ENCODE measurements at places on chromosomes 7 and 10. TPM values are rescaled to one million over a fixed set of nuclear protein-coding genes. Genes with fewer than 3 reads are reported as not detected.

EPDR1 gene
- 0.35 TPM for total RNA-seq

LRRC4 gene
- not detected for total RNA-seq

DDX56 gene
- total RNA-seq = 59.0 TPM

ACSM6 gene
- not detected for total RNA-seq

VTI1A gene
- total RNA-seq = 37.3 TPM

PTN gene
- not detected for total RNA-seq

SPDYE11 gene
- not detected for total RNA-seq

GPR141 gene
- total RNA-seq = not detected

DNA sequence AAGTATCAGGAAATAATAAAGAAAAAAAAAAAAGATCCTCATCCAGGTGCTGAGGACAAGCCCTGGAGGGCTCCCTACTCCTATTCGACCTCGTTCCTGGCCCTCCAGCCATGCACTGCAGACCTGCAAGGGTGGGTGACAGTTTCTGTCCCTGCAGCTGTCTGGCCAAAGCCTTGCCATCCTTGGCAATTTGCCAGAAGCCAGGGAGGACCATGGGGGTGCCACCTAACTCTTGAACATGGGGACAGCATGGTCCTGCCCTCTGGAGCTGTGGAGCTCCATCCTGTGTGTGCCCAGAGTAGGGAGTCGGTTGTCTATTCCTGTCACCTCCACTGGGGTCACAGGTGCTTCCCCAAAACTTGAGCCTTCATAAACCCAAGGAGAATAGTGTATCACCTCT is 27.8 kb downstream of the DMBT1 start:
- DNase-seq = no peak
- peaks cover 4% of the 10 kb centered on the region for H3K27me3 ChIP-seq
- H3K4me1 ChIP-seq = no peaks in the 10 kb centered on the region
- no peaks in the 10 kb centered on the region for H3K36me3 ChIP-seq
- no peak overlapping the region for H3K27ac ChIP-seq

GRCh38 chr7:31758755-31759154 is 71.7 kb downstream of the PPP1R17 start:
- no peak overlapping the region for H3K27ac ChIP-seq
- no peaks in the 10 kb centered on the region for H3K36me3 ChIP-seq
- no peak for DNase-seq
- H3K27me3 ChIP-seq = no peaks in the 10 kb centered on the region
- no peaks in the 10 kb centered on the region for H3K4me1 ChIP-seq
- no peak overlapping the region for H3K4me3 ChIP-seq

DNA sequence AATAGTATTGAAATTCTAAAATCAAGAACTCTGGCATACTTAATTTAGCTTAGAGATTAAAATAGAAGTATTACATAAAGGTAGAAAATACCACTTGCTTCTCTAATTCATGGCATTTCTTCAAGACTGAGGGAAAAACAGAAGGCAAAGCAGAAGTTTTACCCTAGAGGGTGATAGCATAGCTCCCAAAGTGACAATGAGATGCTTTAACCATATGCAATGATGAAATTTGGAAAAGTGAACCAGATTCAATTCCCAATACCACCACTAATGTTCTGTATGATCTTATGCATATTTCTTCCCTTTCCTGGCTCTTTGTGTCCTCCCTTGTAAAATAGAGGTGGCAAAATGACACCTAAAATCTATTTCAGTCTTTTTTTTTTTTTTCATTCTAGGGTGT is 225.8 kb upstream of the PCLO start:
- H3K27me3 ChIP-seq = no peaks in the 10 kb centered on the region
- no peak overlapping the region for H3K27ac ChIP-seq
- H3K36me3 ChIP-seq = no peaks in the 10 kb centered on the region
- H3K4me1 ChIP-seq = no peaks in the 10 kb centered on the region
- DNase-seq = no peak

DNA sequence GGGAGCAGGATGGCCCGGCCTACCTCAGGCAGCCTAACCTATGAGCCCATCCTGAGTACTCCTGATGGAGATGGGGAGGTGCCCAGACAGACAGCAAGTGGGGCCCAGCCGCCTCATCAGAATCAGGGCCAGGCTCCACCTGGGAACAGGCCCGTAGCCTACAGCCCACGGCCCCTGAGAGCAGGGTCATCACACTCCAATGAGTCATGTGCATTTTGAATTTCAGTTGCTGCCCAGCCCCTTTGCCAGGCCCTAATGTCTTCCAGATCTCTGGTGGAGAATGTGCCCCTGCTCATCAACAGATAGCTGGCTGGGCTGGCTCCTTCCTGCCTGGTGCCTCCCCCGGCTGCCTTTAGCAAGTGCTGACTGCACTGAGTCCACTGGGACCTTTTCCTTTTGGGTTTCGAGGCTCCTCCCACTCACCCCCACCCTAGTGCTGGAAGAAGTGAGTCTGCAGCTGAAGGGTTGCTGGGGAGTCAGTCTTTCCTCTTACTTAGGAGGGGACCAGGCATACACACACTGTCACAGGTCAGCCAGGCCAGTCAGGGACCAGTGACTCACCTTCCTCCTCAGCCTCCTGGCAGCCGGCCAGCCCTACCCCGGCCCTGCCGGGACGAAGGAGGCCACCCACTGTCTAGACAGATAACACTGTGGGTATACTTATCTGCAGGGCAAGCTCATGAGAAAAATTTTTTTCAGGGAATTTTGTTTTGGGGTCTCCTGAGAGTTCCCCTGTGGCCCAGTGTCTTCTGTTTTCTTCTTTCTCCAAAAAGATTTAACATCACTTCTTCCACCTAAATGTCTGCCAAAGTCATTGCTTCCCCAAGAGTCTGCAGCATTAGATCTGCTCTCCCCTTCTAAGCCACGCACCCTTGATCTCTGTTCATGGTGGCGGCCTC is 9.1 kb upstream of the ASIC3 start:
- peaks cover 14% of the 10 kb centered on the region for H3K4me1 ChIP-seq
- H3K36me3 ChIP-seq = peaks cover 10% of the 10 kb centered on the region
- H3K27me3 ChIP-seq = no peaks in the 10 kb centered on the region
- H3K27ac ChIP-seq = peak overlapping the region; percentile 41

DNA sequence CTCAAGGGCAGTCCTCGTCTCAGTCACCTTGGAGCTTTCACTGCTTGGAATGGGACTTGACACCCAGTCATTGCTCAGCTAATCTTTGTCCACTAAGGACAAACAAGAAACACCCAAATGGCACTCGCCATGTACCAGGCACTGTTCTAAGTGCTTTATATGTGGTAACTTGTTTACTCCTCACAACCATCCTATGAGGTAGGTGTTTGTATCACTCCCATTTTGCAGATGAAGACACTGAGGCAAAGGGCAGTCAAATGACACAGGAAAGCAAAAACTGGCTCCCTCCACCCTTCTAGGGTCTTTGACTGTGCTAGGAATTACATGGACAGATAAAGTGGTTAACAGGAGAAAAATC is 24.7 kb downstream of the DNAJB12 start:
- peaks cover 29% of the 10 kb centered on the region for H3K36me3 ChIP-seq
- peaks cover 84% of the 10 kb centered on the region for H3K4me1 ChIP-seq
- no peaks in the 10 kb centered on the region for H3K27me3 ChIP-seq
- peak overlapping the region; percentile 33 for H3K4me3 ChIP-seq
- DNase-seq = no peak

GRCh38 chr7:128389085-128389617 is 20.6 kb downstream of the IMPDH1 start:
- no peaks in the 10 kb centered on the region for H3K4me1 ChIP-seq
- H3K4me3 ChIP-seq = no peak overlapping the region
- H3K27ac ChIP-seq = no peak overlapping the region
- no peak for DNase-seq

GRCh38 chr10:132249226-132249724 is 58.5 kb downstream of the STK32C start:
- DNase-seq = no peak
- H3K27ac ChIP-seq = no peak overlapping the region
- no peaks in the 10 kb centered on the region for H3K36me3 ChIP-seq
- H3K4me1 ChIP-seq = peaks cover 1% of the 10 kb centered on the region
- no peaks in the 10 kb centered on the region for H3K27me3 ChIP-seq

GRCh38 chr10:97683556-97684367 is 3.3 kb downstream of the AVPI1 start:
- H3K27ac ChIP-seq = no peak overlapping the region
- H3K4me3 ChIP-seq = no peak overlapping the region
- DNase-seq = no peak
- peaks cover 17% of the 10 kb centered on the region for H3K4me1 ChIP-seq
- H3K27me3 ChIP-seq = no peaks in the 10 kb centered on the region

GRCh38 chr7:140698477-140698876 is 2.0 kb downstream of the NDUFB2 start:
- no peak overlapping the region for H3K27ac ChIP-seq
- H3K36me3 ChIP-seq = peaks cover 25% of the 10 kb centered on the region
- H3K4me3 ChIP-seq = peak overlapping the region; percentile 97
- H3K4me1 ChIP-seq = peaks cover 33% of the 10 kb centered on the region
- DNase-seq = no peak

- peaks cover 7% of the 10 kb centered on the region for H3K4me1 ChIP-seq
- DNase-seq = no peak
- peaks cover 10% of the 10 kb centered on the region for H3K36me3 ChIP-seq
- H3K27ac ChIP-seq = no peak overlapping the region
- H3K4me3 ChIP-seq = no peak overlapping the region
These were observed 87.8 kb downstream of the LCOR start for GRCh38 chr10:96919785-96920430.

DNA sequence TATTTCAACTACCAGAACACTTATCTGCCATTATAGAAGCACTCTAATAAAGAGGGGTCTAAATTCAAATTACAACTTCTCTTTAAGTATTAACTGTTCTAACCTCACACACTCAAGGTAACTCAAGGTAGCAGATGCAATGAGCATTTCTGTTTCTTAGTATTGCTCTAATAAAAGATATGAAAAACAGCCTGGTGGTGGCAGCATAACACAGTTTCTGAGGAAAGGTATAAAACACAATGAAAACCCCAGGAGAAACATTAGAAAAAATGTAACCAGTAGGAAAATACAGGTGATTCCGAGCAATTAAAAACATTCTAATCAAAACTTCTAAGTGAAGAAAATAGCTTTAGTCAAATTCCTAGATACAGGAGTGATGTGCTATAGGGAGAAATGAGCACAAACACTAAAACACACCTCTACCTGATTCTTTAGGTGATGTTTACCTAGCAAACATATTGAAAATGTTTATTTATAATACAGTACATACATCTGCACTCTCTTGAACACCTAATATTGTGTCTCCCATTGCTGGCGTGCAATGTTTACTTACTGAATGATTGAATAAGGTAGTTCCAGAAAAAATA is 3.5 kb downstream of the MKRN1 start:
- peak overlapping the region; percentile 87 for H3K27ac ChIP-seq
- peaks cover 32% of the 10 kb centered on the region for H3K4me1 ChIP-seq
- peak; percentile 54 for DNase-seq

DNA sequence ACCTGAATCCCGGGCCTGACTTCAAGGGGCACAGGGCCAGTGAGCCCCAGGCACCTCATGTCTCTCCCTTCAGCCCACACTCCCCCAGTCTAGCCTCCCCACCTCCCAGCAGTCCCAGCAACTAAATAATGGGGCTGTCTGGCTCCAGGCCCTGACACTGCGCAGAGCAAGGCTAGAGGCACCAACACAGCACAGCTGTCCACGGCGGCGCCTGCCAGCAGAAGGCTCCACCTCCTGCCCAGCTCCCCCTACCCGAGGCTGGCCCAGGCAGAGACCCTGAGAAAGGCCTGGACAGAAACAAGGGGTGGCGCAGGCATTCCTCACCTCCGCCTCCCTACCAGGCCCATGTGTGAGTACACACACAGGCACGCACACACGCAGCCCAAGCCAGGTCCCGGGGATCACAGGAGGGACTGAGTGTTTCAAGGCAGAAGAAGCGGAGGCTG is 6.1 kb downstream of the KCNH2 start:
- DNase-seq = no peak
- H3K27me3 ChIP-seq = peaks cover 19% of the 10 kb centered on the region
- H3K27ac ChIP-seq = no peak overlapping the region
- H3K4me1 ChIP-seq = peaks cover 23% of the 10 kb centered on the region
- peaks cover 2% of the 10 kb centered on the region for H3K36me3 ChIP-seq
